ENCODE measurements at places on chromosomes 2 and 18.
A peak's percentile ranks its signal among the peaks of the same experiment; 100 is the strongest.

- DNase-seq = peak; percentile 55
Observed at GRCh38 chr18:77023102-77023782, 109.3 kb downstream of the MBP start.

DNA sequence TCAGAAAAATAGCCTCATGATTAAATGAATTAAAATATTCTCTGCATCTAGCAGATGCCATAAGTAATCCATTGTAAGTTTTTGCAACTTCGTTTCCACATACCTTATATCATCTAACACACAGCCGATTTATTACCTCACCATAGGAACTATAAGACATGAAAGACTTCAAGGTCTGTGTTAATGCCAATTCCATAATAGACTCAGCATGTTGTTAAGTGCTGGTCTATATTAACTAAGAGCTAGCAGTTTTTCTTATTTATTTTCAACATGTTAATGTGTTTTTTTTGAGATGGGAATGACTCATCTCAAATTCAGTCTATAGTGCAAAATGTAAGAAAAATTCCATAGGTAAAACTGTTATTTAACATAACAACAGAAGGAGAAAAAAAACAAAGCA lies 243.9 kb upstream of the GULP1 start:
- no peak for DNase-seq

DNA sequence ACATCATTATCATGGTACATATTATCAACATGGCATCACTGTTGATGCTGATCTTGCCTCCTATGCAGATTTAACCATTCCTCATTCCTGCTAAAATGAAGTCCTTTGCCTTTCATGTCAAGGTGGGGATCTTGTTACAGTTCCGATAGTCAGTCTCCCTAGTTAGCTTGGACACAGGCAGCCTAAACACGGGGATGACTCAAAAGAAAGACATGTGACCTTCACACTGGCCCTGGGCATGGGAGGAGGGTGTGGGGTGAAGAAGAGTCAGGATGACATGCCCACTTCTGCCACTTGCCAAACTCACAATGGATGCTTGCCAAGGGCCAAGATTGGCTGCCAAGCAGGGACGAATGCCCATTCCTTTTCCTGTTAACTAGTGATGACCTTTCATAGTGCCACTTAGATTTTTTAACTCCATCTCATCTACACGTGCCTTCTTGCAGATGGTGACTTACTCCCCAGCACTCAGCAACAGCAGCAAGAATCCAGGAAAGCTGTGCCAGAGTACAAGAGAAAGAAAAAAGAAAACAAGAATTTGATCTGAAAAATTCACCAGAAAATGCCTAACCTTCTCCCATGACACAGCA lies 13.9 kb upstream of the SLC1A4 start:
- peak; percentile 64 for DNase-seq

GRCh38 chr18:26700201-26700600 lies 151.8 kb upstream of the KCTD1 start:
- no peak for DNase-seq

GRCh38 chr2:173165443-173166238 lies 90.0 kb downstream of the MAP3K20 start:
- DNase-seq = no peak

DNA sequence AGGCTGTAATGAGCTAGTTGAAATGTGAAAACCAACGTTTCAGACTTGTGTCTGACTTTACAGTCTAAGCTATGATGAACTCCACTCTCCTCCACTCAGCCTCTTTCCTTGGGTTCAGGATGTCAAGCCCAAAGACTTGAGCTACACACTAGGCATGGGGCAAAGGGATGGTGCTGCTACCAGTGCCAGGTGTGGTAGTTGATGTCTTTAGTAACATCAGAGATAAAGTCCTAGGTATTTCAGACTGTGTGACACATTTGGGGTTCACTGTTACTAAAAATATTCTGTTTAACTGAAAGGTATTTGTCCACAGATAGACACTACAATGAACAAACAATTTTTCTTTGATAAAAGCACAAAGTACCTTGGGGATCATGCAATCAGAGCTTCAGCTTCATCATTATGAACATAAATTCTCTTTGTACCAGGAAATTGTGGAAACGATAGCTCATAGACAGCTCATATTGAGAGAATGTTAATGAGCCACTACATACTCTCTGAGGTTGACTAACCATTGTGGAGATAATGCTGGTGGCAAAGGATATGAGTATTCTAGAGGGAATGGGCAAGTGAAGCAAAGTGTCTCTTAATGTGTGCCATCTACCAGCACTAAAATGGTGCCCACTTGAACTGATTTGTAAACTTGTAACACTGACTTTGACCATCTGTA lies 253.7 kb upstream of the THUMPD2 start:
- no peak for DNase-seq

GRCh38 chr2:177783835-177784744 lies 288.5 kb downstream of the PDE11A start:
- no peak for DNase-seq

Data from pons (tissue), 1 donor.